ENCODE measurements at places on chromosomes 1 and 21. TPM values are rescaled to one million over a fixed set of nuclear protein-coding genes. Genes with fewer than 3 reads are reported as not detected.

ANKRD65 gene
- total RNA-seq: 2.4 TPM

KRTAP12-2 gene
- total RNA-seq: not detected

RGS16 gene
- total RNA-seq: 17.5 TPM

SH2D5 gene
- total RNA-seq: 2.2 TPM

ZNF644 gene
- 27.5 TPM for total RNA-seq

SPATA45 gene
- not detected for total RNA-seq

HRNR gene
- not detected for total RNA-seq

DNA sequence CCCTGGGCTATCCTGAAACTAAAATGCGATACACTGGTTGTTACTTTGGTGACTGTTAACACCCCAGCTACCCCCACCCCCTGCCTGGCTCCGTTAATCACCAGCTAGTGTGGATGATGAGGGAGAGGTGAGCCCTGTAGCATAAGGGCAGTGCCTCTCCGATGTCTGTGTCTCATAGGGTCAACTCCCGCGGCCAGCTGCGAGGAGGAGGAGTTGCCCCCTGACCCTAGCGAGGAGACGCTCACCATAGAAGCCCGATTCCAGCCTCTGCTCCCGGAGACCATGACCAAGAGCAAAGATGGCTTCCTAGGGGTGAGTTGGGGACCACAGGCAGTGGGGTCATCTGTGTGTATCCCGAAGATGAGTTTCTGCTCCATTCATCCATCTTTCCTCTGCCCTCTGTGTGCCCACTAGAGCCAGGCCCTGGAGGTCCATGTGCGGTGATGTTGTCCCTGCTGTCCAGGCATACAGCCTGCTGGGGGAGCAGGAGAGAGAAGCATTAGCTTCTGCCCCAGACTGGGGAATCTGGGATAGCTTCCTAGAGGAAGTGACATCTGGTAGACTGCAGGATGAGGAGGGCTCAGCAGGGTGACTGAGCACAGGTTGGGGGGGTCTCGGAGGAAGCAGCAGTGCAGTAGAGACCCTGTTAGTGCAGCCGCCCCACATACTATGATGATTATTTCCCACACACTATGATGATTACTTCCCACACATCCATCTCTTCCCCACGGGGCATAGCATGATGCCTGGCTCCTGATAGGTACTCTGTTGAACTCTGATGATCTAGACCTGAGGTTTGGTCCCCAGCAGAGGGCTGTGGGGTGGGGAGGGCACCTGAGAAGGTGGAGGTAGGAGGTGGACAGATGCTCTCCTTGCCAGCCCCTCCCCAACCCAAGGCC, 5.2 kb downstream of the SELENON start:
- DNase-seq: no peak

DNA sequence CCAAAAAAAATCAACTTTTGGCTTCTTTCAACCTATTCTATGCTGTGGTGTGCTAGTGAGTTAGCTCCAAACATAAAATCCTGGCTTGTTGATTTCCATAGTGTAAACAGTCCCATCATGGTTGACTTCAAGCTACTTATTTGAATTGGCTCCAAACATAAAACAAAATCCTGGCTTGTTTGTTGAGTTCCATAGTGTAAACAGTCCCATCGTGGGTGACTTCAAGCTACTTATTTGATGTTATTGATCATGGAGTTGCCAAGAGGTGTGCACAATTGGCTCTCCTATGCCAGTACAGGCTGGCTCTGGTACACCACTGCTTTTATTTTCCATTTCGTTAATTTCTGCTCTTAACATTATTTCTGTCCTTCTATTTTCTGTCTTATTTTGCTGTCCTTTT, 1.8 kb upstream of the COA6 start:
- no peak for DNase-seq

DNA sequence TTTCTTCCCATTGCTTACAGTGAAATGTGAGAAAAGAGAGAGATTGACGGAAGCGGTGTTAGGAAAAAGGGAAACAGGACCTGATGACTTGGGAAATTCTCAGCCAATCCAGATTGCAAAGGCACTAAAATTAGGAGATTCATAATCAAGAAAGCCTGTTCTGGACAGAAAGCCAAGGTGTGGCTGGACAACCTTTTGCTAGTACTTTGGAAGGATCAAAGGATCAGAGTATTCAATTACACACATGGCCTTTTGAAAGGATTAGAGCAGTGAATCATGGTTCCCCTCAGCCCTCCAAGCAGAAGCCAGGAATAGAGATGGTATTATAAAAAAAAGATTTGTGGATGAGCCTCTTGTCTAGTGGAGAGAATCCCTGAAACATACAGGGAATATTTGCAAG, 669.8 kb upstream of the ADAMTS5 start:
- peak; percentile 49 for DNase-seq

GRCh38 chr1:247332215-247332622, 552 bp upstream of the ZNF496 start:
- DNase-seq: peak; percentile 68

DNA sequence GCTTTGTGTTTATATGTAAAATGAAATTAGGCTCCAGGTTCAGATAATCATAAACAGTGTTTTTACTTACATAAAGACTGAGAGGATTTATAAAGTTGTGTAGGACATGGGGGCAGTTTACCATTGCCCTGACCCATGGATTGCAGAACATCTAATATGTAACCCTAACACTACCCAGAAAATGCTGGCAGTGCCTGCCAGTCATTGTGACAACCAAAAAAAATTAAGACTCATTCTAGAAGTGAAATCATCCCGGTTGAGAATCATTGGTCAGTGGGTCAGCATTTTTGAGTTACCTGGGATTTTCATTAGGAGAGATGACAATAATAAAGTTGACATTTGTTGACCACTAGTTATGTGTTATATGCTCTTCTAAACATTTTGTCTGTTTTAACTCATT, 31.2 kb upstream of the THEM4 start:
- no peak for DNase-seq

DNA sequence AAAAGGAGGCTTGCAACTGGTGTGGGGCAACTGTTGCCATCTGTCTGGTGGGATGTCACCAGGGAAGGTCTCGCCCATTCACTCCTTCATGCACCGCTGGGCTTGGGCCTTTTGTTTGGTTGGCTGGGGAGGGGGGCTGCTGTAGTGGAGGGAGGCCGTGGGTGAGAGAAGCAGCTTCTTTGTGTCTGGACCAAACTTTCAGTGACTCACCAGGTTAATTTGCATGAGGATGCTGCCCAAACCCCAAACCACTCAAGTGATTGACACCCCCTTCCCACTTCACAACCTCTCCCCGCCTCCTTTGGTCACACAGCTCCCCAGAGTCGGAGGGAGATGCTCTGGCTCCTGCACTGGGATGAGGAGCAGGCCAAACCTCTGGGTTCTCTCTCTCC, 19.7 kb downstream of the BTG2 start:
- DNase-seq: no peak

DNA sequence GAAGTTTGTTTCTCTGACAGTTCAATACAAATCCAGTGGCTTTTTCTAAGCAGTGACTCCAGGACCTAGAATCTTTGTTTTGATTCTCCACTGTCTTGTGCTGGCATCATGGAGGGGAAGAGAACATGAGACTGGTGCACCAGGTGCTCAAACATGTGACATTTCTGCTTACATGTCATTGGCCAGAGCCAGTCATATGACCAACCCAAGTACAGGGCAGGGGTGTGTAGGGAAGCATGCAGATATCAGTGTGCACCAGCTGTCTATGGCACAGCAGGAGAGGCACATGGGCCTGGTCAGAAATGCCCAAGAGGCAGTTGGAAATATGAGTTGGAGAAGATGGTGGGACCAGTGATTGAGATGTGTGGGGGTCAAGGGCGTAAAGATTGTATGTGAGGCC, 297.0 kb downstream of the HHAT start:
- DNase-seq: no peak

DNA sequence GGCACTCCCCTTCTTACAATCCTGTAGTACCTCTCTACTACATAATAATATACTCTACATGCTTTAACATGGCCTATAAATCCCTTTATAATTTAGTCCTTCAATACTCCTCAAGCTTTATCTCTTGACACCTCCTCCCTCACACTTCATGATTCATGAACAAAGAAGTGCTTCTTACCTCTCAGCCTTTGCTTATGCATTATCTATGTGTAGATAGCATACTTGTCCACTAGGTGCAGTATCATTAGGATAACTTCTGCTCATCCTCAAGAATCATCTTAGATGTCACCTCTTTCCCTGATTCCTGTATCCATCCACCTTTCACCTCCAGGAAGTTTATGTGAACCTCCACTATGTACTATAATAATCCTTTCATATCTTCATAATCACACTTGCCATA, 74.4 kb downstream of the COL24A1 start:
- no peak for DNase-seq

GRCh38 chr1:100449477-100449876, 88.5 kb upstream of the GPR88 start:
- DNase-seq: no peak

DNA sequence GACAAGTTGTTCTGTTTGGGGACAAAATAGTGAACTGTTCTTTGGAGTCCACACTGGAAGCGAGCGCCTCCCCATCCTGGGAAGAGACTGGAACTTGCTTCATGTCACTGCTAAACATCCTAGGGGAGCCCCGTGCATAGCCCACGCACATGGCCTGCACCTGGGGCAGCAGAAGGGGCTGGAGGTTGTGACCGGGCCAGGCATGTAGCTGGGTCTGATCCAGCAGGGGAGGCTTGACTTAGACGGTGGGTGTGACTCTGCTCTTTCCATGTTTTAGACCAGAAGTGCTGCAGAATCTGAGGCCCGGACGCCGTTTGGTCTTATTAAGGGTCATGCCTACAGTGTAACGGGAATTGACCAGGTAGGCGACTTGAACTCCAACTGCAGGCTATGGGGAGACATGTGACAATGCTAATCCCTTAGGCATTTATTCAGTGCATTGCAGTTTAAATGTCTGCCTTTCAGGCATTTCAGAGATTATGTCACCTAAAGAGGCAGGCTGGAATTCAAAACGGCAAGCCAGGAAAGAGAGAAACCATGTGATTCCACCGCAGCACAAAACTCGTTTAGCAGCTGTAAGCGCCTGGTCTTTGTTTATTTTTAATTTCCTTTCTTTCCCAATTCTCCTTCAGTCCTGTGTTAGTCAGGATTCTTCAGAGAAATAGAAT, 21.8 kb downstream of the CAPN9 start:
- no peak for DNase-seq

GRCh38 chr1:232542633-232543593, 87.0 kb downstream of the SIPA1L2 start:
- no peak for DNase-seq

DNA sequence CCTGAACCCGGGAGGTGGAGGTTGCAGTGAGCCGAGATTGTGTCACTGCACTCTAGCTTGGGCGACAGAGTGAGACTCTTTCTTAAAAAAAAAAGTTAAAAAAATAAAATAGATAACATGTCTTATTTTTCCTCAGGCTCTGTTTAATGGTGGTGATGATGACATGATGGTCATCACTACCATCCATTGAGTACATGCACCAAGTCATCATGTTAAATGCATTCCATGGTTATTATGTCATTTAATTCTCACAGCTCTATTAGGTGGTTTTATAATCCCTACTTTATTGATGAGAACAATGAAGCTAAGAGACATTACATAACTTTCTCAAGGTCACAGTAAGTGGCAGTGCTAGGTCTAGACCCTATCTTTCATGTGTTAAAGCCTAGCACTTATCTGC, 34.4 kb upstream of the MAB21L3 start:
- DNase-seq: no peak

DNA sequence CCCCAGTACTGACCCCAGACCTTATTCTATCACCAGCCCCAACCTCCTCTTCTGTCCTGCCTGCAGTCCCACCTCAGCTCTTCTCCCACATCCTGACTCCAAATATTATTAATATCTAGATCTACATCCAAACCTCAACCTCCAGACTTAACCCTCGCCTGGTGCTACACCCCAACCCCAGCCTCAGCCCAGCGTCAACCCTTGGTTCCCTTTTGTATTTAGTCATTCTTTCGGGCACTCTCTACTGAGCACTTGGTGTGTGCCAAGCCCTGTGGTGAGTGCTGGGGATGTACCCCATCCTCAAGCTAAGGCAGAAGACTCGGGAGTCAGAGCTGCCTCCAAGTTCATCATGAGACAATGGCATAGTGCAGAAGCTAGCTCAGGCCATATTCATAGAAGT, 1.1 kb downstream of the SHISAL2A start:
- no peak for DNase-seq

DNA sequence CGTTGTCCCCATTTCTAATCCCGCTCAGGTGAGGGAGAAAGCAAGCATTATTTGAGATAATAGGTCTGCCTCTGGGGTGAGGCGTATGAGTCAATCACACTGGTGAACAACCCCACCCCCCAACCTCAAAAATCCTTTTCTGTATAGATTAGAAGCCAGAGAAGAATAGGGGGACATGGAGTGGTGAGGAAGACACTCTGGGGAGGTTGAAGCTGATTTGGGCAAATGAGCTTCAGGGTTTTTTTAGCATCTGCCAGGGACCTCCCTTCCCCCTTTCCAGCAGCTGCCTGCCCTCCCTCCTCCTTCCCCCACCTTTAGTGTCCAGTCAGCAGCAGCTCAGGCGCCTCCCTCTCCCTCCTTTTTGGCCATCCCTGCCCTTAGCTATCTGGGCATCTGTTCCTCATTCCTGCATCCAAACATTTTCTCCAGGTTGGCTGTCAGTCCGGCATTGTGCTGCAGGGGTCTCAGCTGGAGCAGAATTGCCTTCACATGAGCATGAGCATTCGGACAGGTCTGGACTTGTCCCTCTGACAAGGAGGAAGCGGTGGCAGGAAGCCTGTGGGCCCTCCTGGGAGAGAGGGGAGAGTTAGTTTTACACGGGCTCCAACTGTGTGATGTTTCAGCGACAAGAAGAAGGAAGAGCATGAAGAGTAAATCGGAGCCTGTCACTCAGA, 30.8 kb upstream of the PTGFRN start:
- DNase-seq: peak; percentile 56

GRCh38 chr1:183363972-183364371, 54.2 kb downstream of the NMNAT2 start:
- DNase-seq: no peak

DNA sequence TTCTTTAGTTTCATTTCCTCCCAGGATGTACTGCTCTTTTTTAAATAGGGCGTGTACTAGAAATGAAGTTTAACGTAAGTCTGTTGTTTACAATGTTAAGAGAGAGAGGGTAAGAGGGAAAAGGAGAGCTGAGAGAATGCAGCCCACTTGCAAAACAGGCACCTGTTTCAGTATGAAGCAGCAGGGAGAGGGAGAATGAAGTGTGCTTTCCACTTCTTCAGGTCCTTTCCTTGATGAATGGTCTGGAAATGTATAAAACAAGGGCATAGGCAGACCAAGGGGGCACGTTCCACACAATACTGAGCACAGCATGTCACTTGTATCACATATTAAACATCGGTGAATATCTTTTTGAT, 2.0 kb downstream of the KCNA3 start:
- DNase-seq: no peak

DNA sequence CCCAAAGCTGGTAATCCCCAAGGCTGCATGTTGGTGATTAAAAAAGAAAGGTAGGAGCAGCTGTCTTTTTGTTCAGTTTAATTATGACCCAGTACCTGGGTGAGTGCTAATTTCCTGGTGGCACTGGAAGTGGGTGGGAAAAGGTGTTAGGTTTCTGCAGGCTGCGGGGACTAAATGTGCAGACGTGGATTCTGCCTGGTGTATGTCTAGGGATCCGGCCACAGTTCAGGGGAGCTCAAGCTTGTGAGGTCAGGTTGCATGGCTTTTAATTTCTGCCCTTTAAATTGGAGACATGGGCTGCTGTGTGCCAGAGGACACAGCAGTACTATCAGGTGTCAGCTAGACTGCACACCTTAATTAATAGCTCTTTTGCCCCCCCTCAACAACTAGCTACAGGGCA, 20.3 kb upstream of the TBX19 start:
- no peak for DNase-seq

Data from psoas muscle (tissue), 8 donors.